Activated CD4-positive, alpha-beta T cell treated with anti-CD3 and anti-CD28 coated beads, Interleukin-2, amount 10 ng/mL, durations not matched to agents 24 days and 14 days (primary cell): ENCODE measurements at places on chromosomes 3 and 15.

DNA sequence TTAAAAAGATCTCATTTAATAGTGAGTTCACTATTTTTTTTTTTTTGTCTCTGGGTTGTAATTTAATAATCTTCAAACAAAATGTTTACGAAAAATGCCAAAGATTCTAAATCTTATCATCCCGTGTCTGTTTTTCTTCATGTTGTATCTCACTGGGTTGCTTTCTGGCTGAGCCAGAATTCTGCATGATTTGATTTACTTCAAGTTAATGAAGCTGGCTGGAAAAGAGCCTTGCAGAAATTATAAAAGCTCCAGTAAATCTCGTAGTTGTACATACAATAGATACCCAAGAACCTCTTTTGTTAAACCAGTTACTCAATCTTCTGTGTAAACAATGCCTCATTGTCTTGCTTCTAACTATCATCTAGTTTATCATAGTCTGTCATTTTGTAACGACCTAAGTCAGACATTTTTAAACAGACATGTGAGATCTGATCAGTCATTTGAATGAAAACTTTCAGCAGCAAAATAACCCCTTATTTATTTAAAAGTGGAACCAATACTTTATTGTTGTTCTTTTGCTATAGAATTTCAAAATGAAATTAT is 249.0 kb downstream of the MCTP2 start:
- DNase-seq = no peak

DNA sequence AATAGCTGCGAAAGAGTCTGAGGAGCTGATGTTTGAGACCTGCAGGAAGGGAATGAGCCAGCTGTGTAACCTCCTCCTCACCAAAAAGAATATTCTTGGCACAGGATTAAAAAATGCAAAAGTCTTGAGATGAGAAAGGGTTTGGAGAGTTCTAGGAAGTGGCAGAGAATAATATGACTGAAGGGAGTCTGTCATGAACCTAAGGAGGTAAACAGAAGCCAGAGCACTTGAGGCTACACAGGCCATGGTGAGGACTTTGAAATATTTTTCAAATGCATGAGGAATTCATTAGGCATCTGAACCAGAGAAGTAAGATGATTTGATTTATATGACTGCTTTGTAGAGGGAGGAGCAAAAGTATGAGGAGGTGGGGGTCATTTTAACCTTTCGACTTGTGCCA is 347.8 kb downstream of the EPHA3 start:
- no peak for DNase-seq

DNA sequence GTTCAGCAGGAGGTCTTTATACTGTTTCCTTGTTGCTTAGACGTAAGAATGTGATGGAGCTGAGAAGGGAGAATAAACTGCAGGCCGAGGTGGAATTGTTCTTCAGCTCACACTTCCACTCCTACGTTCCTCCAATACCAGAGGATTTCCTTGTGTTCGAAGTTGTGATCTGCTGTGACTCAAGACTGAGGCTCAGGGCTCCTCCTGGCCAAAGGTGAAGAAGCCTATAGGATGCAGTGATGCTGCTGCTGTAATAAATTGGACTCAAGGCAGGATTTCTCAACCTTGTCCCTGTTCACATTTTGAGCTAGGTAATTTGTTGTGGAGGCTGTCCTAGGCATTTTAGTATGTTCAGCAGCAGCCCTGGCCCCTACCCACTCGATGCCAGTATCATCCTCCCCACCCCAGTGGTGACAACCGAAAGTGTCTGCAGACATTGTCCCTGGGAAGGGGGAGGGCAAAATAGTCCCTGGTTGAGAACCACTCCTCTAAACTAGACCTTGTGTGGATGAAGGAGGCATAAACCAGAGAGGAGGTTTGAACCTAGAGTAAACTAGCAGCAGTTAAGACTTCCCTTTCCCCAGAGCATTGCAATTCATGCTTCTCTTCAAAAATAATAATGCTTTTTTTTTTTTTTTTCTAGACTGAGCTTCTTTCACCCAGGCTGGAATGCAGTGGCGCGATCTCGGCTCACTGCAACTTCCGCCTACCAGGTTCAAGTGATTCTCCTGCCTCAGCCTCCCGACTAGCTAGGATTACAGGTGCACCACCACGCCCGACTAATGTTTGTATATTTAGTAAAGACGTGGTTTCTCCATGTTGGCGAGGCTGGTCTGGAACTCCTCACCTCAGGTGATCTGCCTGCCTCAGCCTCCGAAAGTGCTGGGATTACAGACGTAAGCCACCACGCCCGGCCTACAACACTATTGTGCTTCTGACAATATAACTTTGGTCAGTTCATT is 11.1 kb downstream of the RAP2B start:
- peak; percentile 53 for DNase-seq

- no peak for DNase-seq
Measured at GRCh38 chr3:38054499-38055001, 15.5 kb downstream of the DLEC1 start.

GRCh38 chr15:70636540-70637165 is 126.7 kb downstream of the UACA start:
- peak; percentile 54 for DNase-seq
